CD8-positive, alpha-beta T cell (primary cell): ENCODE measurements at places on chromosomes 4 and X.

- no peak for DNase-seq
Observed at GRCh38 chr4:127007305-127007704, 625.5 kb upstream of the INTU start.

- DNase-seq = peak; percentile 33
Observed at GRCh38 chrX:153925739-153926551, at the start of gene ARHGAP4. Gene ARHGAP4 (minus strand): TSS chrX:153926264. CDS start chrX:153926202, 62 bp downstream.

GRCh38 chr4:24630937-24631336, 46.6 kb upstream of the DHX15 start:
- no peak for DNase-seq

DNA sequence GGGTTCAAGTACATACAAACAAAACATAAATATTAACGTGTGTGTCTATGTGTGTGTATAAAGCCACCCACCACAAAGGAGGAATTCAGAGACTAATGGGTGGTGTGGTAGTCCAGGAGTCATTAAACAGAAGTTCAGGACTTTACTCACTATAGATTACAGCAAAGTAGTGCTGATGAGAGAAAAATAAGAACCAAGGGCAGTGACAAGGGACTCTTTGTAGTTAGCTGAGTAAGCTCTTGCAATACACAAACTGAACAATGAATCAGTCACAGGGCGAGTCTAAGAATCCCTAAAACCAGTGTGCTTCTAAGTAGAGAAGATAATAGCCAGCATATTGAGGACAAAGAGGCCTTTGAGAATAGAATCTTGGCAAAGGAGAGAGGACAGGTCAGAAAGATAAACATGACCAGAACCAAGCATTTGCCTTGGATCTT, 232.4 kb downstream of the PPP3CA start:
- no peak for DNase-seq

GRCh38 chrX:131061306-131061705, 3.2 kb downstream of the ARHGAP36 start:
- DNase-seq = no peak

- no peak for DNase-seq
Observed at GRCh38 chr4:7066006-7066405, 1.9 kb downstream of the GRPEL1 start.

GRCh38 chr4:158996669-158997074, 106.2 kb upstream of the RAPGEF2 start:
- DNase-seq = no peak

DNA sequence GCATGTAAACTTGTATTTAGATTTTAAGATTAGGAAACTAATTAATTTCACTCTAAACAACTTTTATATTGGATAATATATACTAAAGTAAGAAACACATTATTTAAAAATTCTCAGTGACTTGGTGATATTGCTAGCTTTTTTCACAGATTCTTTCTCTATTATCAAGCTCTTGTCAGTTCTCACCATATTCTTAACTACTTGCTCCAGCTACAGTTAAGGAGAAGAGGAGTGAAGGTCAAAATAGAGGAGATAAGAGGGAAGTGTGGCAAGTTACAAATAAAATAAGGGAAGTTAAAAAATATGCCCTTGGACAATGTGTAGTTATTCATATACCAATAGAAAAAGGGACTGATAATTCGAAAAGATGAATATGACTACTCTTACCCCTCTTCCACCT, 34.7 kb upstream of the NAF1 start:
- DNase-seq = no peak

DNA sequence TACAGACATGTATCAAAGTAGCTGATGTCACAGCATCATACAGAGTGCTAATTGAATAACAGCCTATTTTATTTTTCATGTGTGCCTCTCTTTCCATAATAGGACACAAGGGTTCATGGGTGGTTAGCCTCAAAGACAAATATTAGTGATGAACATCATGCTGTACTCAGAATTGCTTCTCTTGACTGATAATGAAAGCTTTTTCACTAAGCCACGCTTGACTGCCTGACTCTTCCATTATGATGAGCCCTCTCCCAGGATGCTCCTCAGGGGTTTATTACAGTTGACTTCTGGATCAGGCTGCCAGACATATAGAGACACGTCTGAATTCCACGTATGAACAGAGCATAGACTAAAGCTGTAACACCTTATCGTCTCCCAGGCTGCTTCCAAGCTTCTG, 2757.5 kb downstream of the PCDH7 start:
- no peak for DNase-seq

- no peak for DNase-seq
Observed at GRCh38 chr4:180532691-180533090, 1710.5 kb upstream of the TENM3 start.

DNA sequence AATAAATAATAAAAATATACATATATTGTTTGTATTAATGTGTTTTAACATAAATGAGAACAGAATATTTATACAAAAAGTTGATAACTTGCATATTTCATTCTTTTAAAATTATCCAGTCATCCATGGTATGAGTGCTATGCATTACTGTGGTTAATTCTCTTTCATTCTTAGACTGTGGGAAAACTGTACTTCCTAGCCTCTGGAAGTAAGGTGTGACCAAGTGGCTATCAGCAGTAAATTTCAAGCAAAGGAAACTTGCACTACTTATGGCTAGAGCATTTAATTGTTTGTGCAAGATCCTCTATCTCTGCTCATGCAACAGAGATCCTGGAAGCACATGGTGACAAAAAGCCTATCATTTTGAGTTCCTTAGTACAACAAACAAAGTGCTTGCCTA, 1054.5 kb upstream of the PABPC4L start:
- DNase-seq = no peak

GRCh38 chrX:68708503-68709290, 61.2 kb downstream of the STARD8 start:
- DNase-seq = no peak

GRCh38 chrX:68835104-68835442, 6.3 kb downstream of the EFNB1 start:
- no peak for DNase-seq

- no peak for DNase-seq
Observed at GRCh38 chr4:118338981-118339765, 13.6 kb downstream of the PRSS12 start.

DNA sequence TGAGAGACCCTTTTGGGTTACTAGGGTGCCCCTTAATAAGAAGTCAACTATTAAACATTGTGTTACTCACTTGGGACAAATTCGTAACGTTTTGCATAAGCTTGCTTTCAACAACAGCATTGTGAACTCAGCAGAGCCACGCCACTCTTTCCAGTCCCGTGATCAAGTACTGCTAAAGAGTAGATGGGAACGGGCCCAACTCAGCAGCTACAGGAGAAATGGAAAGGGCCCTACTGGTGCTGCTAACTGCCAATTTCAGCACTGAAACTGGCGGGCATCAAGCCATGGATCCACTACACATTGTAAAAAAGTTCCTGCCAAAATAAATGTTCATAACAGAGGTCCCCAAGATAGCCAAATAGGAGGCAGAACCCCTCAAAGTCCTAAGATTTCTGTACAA, 19.0 kb upstream of the DHX15 start:
- no peak for DNase-seq
